ENCODE measurements at places on chromosomes 1 and 21.

DNA sequence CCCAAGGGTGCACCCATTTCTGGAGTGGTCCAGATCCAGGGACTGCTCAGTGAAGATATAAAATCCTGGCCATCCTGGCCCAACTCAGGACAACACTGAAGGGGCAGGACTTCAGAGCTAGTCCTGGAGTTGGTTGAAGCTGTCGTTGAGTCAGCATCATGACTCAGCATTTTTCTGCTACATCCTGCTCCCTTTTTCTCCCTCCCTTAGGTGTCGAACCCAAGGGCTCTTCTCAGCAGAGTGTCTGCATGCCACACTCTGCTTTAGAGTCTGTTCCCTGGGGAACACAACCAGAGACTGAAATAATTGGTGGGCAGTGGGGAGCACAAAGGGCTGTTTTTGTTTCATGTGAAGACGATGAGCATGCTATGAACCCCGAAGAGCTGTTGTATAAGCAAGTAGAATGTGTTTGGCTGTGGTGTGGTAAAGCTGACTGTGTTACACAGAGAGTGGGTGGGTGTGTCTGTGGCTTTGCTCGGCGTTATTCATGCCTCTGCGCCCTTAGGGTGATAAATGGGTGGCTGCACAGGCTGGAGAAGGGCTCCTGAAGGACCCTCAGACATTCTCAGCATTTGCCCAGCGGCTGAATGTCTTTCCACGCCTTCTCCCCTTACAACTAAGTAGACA lies 167.2 kb downstream of the CYYR1 start:
- DNase-seq: no peak
- no peak overlapping the region for H3K4me3 ChIP-seq
- no peak overlapping the region for H3K27ac ChIP-seq
- peaks cover 4% of the 10 kb centered on the region for H3K4me1 ChIP-seq

DNA sequence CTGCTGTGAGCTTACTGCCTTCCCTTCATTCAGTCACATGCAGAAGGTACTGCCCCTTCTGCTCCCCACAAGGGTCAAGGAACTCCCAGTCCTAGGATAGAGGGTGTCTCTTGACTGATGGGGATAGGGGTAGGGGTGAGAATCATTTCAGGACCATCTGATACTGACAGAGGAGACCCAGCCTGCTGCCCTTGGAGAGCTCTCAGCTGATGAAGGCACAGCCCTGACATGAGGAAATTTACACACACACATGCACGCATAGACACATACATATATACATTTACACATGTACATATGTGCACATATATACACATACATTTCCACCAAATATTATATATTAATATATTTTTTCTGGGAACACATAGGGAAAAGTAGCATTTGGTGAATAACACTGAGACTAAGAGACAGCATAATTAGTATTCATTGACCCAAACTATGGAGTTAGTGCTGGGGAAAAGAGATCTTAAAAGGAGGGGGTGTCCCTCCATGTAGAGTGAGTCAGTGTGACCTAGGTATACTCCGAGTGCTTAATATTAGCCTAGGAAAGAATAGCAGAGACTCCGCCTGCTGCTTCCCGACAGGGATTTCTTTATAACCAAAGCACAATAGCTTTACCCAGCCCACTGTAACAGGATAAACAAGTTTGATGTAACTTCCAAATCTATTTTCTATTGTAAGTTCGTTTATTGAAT lies 27.6 kb upstream of the HHAT start:
- peaks cover 7% of the 10 kb centered on the region for H3K27me3 ChIP-seq
- H3K4me1 ChIP-seq: no peaks in the 10 kb centered on the region
- DNase-seq: no peak
- H3K27ac ChIP-seq: no peak overlapping the region
- no peaks in the 10 kb centered on the region for H3K36me3 ChIP-seq

GRCh38 chr1:203589171-203589570 lies 37.5 kb upstream of the ATP2B4 start:
- no peaks in the 10 kb centered on the region for H3K36me3 ChIP-seq
- no peaks in the 10 kb centered on the region for H3K4me1 ChIP-seq
- H3K4me3 ChIP-seq: no peak overlapping the region

- H3K4me1 ChIP-seq: no peaks in the 10 kb centered on the region
- no peak for DNase-seq
- H3K27me3 ChIP-seq: no peaks in the 10 kb centered on the region
- peak overlapping the region; percentile 77 for H3K4me3 ChIP-seq
- H3K27ac ChIP-seq: peak overlapping the region; percentile 65
- no peaks in the 10 kb centered on the region for H3K36me3 ChIP-seq
Observed at GRCh38 chr1:205248793-205249601, 21.3 kb downstream of the TMCC2 start.

DNA sequence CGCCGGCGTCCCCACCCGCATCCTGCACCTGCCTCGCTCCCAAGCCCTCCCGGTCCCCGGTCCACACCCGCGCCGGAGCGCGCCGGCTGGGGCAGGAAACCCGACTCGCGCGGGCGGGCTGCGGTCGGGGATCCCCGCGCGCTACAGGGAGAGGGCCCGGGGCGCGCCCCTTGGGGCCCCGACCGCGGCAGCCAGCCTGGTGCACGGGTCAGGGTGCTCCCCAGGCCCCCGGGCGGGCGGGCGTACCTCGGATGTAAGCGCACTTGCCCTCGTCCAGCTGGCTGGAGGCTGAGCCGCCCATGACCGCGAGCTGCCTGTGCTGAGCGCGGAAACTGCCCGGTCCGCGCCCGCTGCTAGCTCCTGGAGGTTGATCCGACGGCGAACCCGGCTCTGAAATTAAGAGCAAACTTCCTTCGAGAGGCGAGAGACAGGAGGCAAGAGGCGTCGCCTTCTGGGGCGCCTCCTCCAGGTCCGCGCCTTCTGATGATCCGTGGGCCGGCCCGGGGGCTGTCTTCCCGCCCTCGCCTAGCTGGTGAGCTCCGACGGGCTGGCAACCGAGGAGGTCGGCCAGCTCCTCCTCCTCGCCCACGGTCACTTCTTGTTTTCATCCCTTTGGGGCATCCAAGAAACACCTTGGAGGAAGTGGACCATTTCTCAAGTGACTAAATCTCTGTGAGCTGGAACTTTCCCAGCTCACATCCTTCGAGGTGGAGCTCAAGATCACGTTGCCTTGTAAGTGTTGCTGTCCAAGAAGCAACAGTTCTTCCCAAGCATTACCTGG lies at the start of gene NIBAN1:
Gene NIBAN1 (minus strand): TSS at position 453 of the 781 bp plus-strand sequence. CDS start 152 bp downstream, at position 301.
- peak; percentile 33 for DNase-seq
- peak within 1 kb of the TSS; percentile 93 for H3K27ac ChIP-seq

DNA sequence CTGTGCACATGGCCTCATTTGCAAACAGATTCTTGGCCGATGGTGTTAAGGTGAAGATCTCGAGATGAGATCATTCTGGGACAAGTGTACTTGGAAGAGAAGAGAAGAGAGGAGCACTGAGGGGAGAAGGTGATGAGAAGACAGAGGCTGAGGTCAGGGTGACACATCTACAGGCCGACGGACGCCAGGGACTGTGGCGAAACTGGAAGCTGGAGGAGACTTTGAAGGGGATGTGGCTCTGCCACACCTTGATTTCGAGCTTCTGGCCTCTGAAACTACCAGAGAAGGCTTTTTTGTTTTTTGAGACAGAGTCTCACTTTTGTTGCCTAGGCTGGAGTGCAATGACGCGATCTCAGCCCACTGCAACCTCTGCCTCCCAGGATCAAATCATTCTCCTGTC lies 137.5 kb upstream of the TMEM51 start:
- no peaks in the 10 kb centered on the region for H3K36me3 ChIP-seq
- H3K27ac ChIP-seq: no peak overlapping the region
- no peaks in the 10 kb centered on the region for H3K4me1 ChIP-seq
- no peak overlapping the region for H3K4me3 ChIP-seq
- peaks cover 5% of the 10 kb centered on the region for H3K27me3 ChIP-seq
